Cortex of kidney (tissue), 1 donor: ENCODE measurements at places on chromosomes 5 and 9.

DNA sequence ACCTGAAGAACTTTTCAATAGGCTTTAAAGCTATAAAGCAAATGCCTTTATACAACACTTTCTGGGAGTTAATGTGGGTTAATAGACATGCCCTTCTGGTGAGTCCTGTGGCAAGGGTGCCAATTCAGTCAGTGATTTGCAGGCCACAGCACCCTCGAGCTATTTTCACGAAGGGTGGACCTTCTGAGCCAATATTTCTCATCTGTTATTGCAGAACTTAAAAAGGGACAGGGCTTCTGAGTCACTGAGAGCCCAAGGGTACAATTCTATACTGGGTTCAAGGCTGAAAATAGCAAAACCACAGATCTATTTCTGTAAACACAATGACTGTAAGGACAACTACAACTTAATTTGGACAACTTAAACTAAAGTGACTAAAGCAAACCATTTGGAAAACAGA is 92.8 kb downstream of the GABRG2 start:
- no peak for DNase-seq

DNA sequence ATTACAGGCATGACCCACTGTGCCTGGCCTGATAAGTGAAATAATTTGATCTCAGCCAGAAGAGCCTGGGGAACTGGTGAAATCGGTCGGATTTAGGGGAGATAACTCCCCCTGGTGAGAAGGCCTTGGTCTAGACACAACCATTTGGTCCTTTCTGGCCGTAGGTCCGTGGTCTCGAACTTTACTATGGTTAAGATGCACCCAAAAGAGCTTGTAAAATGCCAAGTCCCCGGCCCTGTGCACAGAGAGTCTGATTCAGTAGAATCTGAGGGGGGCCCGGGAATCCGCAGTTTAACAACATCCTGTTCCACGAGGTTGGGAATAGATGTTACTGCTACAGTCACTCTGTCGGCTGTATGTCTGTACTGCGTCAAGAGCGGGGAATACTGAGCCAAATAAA is 140.7 kb downstream of the C9orf50 start:
- DNase-seq, result no peak

- DNase-seq, result no peak
These were observed 466.2 kb downstream of the SPOCK1 start for GRCh38 chr5:137032929-137033328.

- DNase-seq, result no peak
These were observed 94.3 kb upstream of the DAB2 start for GRCh38 chr5:39519079-39519478.

DNA sequence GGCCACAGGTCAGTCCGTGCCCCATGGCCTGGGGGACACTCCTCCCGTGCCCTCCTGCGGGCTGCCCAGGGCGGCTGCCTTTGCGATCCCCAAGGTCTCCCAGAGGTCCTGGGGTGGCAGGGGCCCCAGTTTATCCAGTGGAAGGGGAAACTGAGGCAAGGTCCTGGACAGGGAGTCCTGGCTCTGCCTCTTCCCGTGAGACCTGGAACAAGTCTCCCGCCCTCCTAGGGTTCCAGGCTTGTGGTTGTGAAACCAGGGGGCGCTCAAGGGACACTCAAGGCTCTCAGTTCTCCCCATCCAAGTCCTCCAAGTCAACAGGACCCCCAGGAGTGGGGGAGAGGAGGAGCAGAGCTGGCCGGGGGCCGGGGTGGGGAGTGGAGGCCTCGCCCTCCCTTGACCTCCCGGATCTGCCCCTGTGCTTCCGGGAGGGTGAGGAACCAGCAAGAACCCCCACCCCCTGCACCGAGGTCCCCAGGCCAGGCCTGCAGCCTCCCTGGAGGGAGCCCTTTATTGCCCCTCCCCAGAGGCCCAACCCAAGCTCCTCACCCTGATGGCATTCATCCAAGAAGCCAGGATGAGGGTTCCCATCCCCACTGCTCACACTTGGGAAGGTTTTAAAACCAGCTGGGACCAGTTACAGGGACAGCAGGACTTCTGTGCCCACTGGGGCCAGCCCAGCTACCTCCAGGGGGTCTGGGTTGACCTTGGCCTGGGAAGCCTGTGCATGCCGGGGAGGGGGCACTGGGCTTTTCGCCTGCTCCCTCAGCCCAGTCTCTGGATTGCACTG is 24.7 kb upstream of the TMEM250 start:
- DNase-seq, result no peak

DNA sequence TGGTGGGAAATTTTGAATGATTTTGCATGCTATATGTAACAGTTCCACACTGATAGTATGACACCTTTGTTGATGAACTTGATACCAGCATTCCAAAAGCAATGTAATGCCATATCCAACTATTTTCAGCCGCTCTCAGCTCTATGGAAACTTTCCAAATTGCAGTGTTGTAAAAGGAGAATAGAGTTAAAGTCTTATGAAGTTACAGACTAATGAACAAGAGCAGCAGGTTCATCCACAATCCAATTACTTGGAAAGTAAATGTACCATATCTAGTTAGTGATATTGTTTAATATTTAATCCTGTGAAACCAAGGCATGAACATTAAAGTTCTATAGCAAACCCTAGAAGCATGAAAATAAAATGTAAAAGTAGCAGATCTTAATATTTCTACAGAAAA is 418.2 kb downstream of the TUSC1 start:
- no peak for DNase-seq
